ENCODE measurements at places on chromosomes 3 and 15. TPM values are rescaled to one million over a fixed set of nuclear protein-coding genes. Genes with fewer than 3 reads are reported as not detected.

TF gene
- under 0.01 TPM for total RNA-seq

DET1 gene
- total RNA-seq = 7.7 TPM

SLC22A14 gene
- 0.03 TPM for total RNA-seq

PRSS50 gene
- 0.07 TPM for total RNA-seq

DPPA4 gene
- 546 TPM for total RNA-seq

GRCh38 chr15:56293495-56294292, 50.0 kb upstream of the RFX7 start:
- DNase-seq = no peak

- DNase-seq = no peak
These were observed 319.4 kb downstream of the NEK10 start for GRCh38 chr3:27049792-27050191.

DNA sequence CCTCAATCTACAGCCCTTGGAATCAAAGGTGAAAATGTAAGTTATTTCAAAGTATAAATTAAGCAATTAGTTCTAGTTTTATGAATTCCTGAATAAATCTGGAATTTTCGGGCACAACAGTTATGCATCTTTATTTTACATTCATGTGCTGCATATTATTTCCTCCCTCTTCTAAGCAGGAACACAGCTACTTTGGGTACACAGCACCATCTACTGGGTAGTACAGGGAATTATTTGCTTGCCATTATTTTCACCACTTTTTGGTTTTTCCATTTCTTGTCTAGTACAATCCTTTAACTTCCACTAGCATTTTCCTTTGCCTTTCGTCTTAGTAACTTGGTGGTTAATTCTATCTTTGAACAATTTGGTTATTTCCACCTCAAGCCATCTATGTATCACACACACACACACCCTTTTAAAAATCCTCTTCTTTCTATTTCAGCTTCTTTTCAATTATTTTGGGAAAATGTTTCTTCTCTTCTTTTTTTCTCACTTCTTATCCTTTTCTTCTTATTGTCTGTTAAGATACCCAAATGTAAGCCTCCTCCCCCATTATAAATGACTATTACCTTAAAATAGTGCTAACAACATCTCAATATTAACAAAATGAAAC, 451.0 kb downstream of the MFSD1 start:
- DNase-seq = peak; percentile 30

DNA sequence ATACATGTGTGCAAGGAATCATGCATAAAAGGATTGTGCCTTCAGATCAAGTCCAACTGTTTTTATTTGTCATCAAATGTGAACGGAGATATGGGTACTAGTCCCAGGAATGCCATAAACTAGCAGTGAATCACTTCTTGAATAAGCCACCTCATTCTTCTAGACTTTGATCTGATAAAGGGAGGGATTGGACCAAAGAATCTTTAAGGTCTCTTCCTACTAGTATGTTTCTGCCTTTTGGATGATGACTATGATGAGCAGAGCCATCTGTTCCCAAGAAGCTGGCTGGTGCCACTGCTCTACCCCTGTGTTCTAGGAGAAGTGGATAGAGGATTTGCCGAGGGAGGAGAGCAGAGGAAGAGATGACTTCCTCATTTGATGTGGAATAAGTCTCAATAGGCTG, 28.8 kb upstream of the UACA start:
- DNase-seq = no peak

DNA sequence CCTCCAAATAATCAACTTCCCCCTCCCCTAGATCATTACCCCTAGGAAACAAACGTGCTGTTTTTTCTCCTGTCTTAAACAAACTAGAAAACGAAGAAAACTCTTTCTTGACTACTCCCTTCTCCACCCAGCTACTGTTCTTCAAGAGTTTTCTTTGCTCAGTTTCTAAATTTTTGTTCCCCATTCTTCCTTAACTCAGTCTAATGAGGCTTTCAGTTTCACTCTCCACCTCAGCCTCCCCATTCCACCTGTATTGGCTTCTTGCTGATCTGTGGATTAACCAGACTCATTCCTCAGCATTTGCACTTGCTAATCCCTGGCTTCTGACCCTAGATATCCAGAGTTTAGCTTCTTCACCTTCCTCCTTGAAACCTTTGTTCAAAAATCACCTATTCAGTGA, 26.8 kb downstream of the SERPINI1 start:
- no peak for DNase-seq

DNA sequence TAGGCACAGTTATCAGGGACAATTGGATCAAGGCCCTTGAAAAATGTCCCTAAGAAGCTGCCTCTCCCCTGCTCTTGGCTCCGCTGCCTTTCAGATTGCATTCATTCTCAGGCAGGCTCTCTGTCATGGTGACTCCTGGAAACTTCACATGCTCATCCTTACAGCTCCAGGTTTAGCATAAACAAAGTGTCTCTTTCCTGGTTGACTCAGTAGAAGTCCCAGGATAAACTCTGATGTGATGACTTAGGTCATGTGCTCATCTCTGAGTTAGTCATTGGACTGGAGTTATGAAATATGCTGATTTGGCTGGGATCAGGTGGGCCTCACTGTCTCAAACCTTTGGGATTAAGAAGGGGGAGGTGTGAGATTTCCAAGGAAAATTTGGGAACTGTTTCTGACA, 243.8 kb downstream of the ZNF621 start:
- DNase-seq = no peak

All from H7 (cell line).